Sciatic nerve (tissue), 2 donors: ENCODE measurements at places on chromosomes 11 and 22. TPM values are rescaled to one million over a fixed set of nuclear protein-coding genes. Genes with fewer than 3 reads are reported as not detected.
A peak's percentile ranks its signal among the peaks of the same experiment; 100 is the strongest.

The OOSP4B gene
- not detected for total RNA-seq

DNA sequence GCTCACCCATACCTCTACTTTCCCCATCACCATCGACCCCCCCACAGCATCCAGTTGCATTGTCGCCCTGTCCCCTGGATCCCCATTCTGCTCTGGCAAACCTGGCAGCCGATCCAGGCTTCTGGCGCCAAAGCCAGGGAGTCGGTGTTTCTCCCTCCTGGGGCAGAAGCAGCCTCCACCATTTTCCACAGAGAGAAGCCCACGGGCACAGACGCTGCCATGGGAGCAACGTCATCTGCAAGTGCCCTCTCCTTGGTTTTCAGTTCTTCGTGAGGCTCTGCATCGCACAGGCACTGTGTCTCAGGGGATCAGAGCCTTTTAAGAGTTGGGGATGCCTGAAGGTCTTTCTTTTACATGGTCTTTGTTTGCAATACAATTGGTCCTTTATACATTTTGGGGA, 2.3 kb downstream of the YPEL4 start:
- DNase-seq, result no peak

The OSBP2 gene
- total RNA-seq, result 12.0 TPM

DNA sequence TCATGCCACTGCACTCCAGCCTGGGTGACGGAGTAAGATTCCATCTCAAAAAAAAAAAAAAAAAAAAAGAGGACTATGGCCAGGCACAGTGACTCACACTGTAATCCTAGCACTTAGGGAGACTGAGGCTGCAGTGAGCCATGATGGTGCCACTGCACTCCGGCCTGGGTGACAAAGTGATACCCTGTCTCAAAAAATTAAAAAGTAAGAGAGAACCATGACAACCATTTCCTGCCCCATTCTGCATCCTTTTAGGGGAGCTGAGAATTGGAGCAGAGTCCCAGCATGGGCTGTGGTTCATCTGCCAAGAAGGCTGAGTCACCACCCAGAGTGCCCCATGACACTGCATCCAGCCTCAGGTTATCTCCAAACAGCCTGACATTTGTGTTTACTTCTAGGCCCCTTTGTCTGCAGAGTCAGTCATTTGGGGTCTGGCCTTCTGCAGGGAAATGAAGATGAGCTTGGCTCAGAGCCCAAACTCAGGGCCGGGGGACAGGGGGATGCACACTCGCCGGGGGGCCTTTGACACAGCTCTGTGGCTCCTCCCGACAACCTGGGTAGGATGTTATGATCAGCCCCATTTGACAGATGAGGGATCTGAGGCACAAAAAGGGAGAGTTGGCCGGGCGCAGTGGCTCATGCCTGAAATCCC, 4.7 kb downstream of the CSDC2 start:
- no peak for DNase-seq

DNA sequence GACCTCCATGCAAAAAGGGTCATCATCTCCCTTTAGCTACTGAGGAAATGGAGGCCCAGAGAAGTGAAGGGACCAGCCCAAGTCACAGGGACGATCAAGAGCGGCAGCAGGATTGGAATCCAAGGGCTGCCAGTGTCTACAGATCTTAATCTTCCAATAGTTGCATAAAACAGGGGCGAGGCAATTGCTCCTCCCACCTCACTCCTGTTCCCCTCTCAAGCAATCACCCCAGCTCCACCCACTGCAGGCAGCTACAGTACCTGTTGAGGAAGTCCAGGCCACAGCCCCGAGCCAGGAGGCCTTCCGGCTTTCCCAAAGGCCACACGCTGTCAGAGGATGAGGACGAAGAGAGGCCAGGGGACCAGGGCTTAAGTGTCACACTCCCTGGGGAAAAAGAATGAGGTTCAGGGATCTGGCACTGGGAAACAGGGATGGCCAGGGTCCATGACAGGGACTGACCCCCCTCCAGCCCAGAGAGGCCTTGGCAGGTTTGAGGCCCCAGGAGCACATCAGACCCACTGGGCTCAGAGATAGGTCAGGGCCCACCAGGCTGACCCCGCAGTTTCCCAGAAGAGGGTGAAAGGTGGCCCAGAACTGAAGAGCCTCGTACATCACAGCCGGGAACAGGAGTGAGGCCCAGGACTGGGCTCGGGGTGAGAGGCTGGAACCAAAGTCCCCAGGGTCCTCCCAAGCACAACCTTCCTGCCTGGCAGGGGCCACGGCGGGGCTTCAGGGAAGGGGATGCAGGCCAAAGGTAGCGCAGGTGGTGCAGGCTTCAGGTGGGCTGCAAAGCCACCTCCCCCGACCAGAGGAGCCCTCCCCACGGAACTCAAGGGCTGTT, 16.4 kb upstream of the MFNG start:
- no peak for DNase-seq

DNA sequence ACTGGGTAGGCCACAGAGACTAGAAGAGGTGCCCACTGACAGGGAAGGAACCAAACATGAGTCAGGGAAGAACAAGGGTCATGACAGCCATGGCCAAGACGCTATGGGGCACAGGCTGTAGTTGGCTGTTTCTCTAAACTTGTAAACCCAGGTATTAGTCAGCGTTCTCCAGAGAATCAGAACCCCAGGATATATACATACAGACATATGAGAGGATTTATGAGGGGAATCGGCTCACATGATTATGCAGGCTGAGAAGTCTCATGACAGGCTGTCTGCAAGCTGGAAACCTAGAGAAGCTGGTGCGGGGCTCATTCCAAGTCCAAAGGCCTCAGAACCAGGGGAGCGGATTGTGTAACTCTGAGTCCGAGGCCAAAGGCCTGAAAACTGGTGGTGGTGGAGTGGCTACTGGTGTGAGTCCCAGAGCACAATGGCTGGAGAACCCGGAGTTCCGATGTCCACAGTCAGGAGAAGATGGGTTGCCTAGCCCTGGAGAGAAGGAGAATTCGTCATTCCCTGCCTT, 29.7 kb upstream of the CD81 start:
- DNase-seq, result no peak

DNA sequence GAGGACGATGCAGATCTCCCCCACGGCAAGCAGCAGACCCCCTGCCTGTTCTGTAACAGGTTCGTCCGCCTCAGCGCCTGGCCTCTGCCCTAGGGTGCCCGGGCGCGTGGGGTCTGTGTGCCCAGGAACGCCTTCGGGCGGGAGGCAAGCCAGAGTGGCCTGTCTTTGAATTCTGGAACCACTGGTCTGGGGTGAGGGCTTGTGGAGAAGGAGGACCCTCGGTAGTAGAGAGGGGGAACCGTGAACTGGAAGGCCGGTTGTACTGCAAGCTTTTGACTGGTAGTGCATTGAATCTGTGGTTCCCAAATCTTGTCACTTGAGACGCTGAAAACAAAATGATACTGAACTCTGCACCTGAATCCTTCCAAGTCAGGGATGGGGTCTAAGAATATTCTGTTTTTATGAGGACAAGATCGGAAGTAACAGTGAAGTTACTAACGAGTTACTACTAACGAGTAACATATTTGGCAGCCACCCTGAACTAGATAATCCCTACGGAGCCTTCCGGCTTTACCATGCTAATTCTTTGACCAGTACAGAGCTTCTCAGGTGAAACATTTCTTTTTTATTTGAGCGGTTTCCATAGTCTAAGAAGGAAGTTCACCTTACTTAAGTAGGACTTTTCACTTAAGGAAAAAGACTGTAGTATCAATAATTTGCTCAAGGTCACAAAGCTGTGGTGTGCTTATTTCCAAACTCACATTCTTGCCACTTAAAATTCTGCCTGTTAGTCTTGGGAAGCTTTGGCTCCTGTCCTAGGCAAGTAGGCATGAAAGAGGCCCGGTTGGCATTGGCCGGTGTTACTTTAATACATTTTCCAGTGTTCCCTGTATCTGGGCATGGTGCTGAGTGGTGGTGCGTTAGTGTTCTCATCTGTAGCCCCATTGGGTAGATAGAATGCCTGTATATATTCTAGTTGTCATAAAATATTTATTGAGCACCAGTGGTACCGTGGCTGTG, 860 bp downstream of the PRMT3 start:
- DNase-seq, result no peak

DNA sequence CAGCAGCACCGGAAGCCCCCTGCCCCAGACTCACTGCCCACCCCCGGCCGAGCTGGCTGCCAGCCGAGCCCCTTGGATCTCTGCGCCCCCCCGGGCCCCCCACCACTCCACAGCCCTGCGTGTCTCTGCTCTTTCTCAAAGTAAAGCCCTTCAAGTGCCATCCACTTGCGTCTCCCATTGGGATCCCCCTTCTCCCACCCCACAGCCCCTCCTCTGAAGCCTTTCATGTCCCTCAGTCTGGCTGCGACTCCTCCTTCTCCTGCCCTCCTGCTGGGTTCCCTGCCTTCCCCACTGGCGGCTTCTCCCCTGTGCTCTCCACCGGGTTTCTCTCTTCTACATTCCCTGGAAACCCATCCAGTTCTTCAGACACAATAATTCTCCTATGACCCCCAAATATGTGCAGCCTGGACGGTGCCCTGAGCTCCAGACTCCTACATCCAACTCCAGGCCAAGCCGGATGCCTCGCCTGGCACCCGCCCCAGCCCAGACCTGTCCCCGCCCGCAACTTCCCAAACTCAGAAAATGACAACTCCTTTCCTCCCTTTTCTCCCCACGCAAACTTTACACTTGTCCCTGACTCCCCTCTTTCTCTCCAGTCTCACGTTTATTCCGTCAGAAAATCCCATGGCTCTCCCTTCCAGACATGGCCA, 108.9 kb downstream of the WNT7B start:
- DNase-seq, result no peak

DNA sequence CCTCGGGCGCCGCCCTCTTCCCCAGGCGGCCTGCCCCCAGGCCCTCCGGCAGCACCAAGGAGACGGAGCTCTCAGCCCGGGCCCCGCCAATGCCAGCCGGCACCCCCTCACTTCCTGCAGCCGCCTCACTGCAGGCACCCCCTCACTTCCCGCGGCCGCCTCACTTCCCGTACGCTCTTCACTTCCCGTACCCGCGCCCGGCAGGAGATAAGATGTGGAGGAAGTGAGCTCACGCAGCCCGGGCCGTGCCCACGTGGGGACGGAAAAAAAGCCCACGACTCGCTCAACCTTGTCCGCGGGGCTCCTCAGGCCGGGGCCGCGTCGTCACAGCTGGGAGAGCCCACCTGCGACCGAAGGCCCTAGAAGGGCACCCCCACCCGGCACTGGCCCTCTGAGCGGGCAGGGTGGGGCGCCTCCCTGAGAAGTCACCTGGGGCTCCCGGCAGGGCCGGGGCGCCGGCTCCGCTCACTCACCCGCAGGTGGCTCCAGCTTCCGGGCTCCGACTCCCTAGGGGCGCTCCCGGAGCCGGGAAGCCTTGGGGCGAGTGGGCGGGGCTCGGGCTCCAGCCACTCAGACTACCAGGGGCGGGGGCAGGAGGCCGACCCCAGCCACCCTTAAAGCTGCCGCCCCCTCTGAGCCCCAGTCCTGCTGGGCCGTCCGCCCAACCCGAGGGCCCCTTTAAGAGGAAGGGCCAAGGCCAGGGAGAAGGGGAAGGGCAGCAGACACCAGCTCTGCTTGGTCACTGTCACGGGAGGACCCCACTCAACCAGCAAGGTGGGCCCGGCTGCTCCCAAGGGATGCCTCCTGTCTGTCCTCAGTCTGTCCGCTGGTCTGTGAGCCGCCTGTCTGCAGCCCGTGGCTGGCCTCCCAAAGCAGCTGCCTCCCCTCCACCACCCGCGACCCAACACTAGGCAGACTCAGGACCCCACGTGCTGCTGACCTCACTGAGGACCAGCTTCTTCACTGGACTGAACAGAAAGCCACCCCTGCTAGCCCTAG, 31.4 kb downstream of the PISD start:
- peak; percentile 87 for DNase-seq

GRCh38 chr11:134754521-134755198, 342.6 kb upstream of the B3GAT1 start:
- DNase-seq, result no peak

The PAMR1 gene
- 15.6 TPM for total RNA-seq

- DNase-seq, result no peak
Observed at GRCh38 chr11:134358165-134358855, 26.5 kb downstream of the GLB1L2 start.

The TTLL1 gene
- total RNA-seq, result 9.1 TPM

The PRRG4 gene
- 22.9 TPM for total RNA-seq

GRCh38 chr22:20037419-20037818, 16.5 kb downstream of the TANGO2 start:
- DNase-seq, result no peak

The KRTAP5-3 gene
- not detected for total RNA-seq

DNA sequence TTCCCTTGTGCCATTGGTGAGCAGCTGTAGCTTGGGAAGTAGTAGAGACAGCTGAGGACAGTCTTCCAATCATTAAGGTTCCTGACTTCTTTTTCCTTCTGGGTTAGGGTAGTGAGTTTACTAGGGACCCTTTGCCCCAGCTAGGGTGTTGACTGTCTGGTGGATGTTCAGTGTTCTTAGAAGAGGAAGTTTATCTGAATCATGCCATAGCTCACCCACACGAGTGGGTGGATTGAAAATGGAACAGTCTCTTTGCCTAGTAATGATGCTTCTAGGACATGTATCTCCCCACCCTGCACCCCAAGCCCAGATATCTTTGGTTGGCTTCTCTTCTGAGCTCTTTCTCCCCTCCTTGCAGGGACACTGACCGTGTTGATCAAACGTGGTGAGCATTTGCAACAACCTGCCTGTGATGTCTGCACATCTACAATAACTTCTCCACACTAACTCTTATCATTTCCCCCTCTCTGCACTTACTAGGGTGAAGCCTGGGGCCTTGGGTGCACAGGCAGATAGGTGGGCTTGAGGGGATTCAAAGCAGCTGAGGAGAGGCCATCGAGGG, 57.1 kb upstream of the HORMAD2 start:
- no peak for DNase-seq

GRCh38 chr11:1165256-1166041, 7.7 kb downstream of the MUC5AC start:
- peak; percentile 48 for DNase-seq

- no peak for DNase-seq
Observed at GRCh38 chr11:17604201-17604914, 57.3 kb downstream of the OTOG start.

The CNGA4 gene
- 0.31 TPM for total RNA-seq

DNA sequence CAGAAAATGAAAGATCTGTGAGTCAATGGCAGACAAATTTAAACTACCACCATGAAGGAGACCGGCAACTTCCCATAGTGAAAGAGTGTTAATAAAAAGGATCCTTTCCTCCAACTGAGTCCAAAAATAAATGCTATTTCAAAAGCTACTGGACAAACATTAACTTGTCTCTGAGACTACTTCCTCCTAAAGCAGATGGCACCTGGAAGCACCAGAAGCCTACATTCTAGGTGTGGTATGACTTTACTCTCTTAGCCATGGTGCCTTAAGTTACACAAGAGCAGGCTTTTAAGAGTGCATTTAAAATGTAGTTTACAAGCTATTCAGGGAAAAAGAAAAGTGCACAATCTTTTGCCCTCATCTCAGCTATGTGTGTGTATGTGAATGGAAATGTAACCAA, 2.5 kb downstream of the ARHGAP32 start:
- DNase-seq, result no peak

GRCh38 chr11:122246874-122247273, 130.9 kb upstream of the BLID start:
- no peak for DNase-seq

The SCGB1C1 gene
- total RNA-seq, result not detected

The MRGPRX2 gene
- total RNA-seq, result 0.45 TPM

The DEUP1 gene
- not detected for total RNA-seq

GRCh38 chr11:114232400-114233059, 63.7 kb upstream of the NNMT start:
- DNase-seq, result no peak

- DNase-seq, result peak; percentile 55
Observed at GRCh38 chr11:45921561-45922424, 663 bp upstream of the LARGE2 start.

The UBE4A gene
- 40.8 TPM for total RNA-seq
